ENCODE measurements at places on chromosomes 11 and 22. TPM values are rescaled to one million over a fixed set of nuclear protein-coding genes. Genes with fewer than 3 reads are reported as not detected.
A peak's percentile ranks its signal among the peaks of the same experiment; 100 is the strongest.

DNA sequence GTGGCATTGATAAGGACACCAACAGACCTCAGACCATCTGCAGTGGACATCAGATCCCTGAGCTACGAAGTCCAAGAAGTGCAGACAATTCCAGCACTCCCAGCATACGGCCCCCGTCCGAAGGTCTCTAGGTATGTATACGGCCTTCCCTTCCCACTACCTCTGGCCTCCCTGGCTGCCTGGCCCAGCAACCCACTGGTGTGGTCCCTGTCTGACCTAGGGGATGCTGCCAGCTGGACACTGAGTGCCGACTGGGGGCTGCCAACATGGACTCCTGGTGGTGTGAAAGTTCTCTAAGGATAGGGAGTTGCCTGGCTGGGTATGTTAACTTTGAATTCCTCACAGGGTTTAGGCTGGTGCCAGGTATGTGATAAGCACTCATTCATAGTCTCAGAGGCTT is 17.5 kb upstream of the TEF start:
- DNase-seq, result no peak

DNA sequence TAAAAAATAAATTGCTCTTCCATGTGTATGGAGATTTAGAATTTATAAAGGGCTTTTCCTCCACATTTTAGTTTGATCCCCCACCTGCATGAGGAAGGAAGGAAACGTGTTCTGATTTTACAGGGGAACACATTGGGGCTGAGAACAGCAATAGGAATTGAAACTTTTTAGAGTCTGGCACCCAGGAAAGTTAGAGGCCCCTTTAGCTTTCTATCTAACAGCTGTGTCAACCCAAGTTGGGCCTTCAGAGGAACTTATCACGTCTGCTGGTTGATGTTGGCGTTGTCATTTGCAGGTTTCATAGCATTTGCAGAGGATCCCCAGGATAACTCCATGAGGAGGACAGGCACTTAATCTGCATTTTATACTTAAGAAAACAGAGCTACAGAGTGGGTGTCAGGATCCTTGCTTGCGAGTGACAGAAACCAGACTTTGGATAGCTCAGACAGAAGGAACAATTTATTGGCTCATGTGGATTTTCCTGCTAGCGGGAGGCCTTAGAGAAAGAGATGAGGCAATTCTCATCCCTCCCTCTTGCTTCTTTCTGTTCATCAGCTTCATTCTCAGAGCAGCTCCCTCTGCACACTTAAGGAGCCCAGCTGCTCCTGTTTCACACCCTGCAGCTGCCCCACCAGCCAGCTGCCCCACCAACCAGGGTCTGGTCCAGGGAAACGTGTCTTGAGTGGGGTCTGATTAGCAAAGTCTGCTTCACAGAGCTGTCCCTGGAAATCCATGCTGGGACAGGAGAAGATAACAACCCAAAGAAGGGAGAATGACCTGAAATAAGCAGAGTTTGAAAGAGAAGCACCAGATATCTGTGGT is 92.5 kb upstream of the OR4B1 start:
- no peak for DNase-seq

- no peak for DNase-seq
These were observed 50.1 kb downstream of the ACER3 start for GRCh38 chr11:76910620-76911414.

GRCh38 chr22:38599466-38599865 is 29.5 kb upstream of the DMC1 start:
- no peak for DNase-seq

- DNase-seq, result peak; percentile 25
These were observed 1.1 kb downstream of the ZBTB44 start for GRCh38 chr11:130313383-130314183.

GRCh38 chr22:33707581-33707980 is 212.7 kb downstream of the LARGE1 start:
- DNase-seq, result no peak

DNA sequence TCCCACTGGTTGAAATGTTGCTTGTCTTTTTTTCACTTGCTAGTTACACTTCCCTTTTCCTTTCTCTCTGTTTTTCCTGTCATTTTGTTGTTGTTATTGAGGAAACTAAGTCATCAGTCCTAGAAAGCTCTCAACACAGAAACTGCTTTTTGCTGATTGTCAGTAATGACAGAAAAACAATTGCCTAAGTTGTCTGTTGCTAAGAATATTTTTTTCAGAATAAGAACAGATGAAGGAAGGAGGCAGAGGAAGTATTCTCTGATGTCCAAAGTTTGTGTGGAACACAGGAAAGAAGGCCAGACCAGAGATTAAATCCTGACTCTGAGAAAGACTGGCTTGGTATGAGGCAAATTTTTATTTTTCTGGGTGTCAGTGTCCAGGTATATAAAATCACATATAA is 163.3 kb downstream of the CASP12 start:
- DNase-seq, result no peak

DNA sequence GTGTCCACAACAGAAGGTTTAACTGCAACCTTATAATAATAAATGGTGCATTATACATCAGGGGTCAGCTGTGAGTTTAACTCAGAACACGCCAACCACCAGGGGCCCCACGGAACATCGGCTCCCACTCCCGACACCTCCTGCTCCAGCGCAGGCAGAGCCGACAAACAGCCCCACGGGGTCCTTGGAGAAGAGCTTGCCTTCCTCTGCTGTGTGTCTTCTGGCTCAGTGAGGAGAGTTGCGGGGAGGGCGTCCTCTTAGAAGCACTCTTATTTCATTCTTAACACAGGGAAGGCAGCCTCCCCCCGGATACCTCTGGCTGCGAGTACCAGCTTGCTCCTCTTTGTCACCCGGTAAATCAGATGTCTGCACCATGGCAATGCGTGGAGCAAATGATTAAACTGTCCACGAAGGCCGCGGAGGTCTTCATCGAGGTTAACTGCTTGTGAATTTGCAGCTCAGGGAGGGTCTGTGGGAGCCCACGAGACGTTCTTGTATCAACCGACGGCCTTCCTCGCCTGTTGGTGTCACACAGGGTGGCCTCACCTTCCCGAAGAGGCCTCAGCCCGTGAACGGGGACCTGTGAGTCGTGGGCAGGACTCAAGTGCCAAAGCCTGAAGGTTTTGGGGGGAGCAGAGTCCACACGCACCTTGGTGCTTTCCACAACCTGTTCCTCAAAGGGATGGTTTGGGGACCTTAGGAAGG is 464.0 kb downstream of the BRD1 start:
- DNase-seq, result no peak

DNA sequence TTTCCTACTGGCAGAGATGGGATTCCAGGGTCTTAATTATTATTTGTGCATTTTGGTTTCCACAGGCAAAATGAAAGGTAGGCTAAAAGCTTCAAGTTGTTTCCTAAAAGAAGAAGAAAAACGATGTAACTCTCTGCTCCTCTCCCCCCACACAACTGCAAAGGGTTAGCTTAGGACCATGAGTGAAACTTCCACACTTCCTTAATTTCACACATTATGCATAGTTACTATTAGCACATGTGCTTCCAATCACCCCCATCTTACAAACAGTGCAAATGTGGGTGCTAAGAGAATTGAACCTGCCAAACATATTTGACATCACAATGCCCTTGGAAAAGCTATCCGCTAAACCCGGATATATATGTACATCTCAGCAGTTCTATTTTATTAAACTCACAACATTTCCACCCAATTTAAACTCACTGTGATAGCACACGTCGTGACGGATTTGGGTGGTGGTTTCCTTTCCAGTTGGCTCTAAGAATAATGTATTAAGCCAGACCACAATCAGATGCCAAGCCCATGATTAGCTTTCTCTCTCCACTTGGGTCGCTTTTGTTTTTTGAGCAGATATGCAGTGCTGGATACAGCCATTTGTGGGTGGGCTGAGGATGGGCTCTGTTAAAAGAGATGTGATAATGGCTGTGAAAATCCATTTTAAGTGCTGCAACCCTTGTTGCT is 245.0 kb upstream of the POU2AF2 start:
- no peak for DNase-seq

DNA sequence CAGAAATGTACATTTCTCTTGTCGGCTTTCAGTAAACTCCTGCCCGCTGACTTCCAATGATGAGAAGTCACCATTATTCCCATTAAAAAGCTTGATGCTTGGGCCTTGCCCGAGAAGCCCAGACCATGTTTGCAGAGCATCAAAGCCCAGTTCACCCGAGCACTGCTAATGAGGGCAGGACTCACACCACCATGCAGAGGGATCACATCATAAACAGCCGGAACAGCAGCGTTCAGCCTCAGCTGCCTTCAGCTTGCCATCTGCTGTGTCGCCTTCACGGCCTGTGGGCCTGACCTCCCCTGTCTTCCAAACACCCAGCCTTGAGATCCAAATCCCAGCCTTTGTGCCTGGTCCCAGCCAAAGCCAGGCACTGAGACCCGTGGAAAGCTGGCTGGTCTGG is 105.4 kb upstream of the CSNK2A3 start:
- no peak for DNase-seq

DNA sequence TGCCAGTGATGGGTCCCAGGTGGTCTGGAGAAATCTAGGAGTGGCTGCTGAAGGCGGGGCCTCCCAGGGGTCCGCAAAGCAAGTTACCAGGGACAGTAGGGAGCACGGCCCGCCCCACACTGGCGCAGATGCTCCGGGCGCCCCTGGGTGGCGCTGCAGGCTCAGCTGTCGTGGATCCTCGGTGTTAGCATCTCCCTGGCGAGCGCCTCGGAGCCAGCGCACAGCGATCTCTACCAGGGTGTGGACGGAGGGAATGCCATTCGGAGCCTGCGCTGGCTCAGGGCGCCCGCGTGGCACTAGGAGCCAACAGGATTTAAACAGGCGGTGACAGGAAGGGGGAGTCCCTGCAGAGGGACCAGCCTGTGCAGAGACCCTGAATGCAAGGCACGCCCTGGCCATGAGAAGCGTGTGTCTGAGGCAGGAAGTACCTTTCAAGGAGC is 20.2 kb downstream of the FADS3 start:
- peak; percentile 84 for DNase-seq

DNA sequence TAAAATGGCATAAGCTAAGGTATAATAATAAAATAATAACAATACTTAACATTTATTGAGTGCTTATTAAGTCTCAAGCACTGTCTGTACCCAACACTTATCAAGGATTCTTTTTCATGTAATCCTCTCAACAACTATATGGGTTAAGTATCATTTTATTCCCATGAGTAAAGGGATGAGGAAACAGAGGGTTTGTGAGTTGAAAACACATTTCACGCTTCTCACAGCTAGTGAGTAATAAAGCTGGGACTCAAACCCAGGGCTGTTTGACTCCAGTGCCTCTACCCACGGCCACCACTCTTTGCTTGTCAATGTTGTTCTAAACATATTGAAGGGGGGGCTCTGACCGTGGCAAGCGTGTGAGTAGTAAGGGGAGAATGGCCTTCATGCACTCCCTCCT is 8.7 kb downstream of the CD3E start:
- DNase-seq, result no peak

DNA sequence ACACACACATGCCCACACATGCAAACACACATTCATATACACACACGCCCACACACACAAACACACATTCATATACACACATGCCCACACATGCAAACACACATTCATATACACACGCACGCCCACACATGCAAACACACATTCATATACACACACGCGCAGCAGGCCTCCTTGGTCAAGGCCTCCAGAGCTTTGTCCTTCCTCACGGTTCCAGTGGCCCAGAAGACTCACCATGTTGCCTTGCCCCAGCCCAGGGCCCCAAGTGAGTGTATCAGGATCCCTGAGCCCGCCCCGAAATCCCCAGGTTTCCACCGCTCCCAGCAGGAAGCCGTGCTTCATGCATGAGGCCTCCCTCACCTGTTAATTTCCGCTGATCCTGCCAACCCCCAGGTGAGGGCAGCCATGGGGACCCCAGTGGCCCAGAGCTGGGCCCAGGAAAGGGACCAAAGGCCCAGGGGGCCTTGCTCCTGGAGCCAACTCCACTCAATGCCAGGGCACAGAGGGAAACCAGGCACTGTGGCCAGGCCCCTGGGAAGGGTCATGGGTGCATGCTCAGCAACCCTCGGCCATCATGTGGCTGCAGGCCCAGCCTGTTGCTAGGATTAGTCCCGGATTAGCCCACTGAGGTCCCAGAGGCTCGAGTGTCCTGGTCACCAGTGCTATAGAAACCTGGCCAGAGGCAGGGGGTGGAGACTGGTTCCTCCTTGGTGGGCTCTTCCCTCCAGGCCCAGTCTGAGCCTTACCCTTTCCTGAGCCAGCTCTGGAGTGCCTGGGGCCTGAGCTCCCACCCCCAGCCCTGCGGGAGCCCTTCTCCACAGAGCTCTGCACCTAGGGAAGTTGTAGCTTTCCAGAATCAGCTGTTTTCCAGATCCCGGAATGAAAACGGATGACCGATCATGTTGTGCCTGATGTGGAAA is 34.4 kb downstream of the IGF2 start:
- DNase-seq, result no peak

- DNase-seq, result no peak
These were observed 14.1 kb upstream of the B3GNT6 start for GRCh38 chr11:77019976-77020595.

DNA sequence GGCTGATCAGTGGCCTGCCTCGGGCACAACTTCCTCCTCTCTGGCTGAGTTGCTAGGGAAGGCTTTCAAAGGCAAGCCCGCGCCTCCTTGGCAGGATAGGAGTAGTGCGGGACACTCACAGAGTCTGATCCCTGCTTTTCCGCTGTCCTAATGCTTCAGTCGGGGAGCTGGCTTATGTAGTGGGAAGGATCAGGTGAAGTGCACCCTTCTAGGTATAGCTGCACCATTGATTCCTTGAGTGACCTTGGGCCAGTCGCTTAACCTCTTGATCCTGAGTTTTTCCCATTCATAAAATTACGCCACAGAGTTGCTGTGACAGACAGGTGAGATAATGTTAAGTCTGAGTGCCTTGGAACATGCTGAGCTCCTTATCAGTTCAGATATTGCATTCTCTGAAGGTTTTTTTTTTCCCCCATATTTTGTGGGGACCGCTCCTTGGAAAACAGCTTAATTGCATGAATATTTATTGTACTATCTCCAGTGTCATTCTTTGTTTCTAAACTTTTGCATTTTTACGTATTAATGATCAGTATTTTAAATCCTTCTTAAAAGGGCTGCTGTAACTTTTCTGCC is 961 bp downstream of the IPO7 start:
- no peak for DNase-seq

DNA sequence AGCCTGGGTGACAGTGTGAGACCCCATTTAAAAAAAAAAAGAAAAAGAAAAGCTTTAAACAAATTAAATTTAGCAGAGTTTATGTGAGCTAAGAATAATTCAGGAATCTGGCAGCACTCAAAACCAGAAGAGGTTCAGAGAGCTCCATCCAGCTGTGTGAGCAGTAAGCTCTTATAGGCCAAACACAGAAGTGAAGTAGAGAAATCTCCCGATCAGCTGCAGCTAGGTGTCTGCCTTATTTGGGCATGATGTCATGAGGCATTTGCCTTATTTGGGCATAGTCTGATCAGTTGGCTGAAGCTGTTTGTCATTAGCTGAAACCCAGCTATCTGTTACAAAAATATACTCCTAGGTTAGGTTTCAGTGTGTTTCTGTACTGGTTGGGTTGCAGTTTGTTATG is 8.2 kb downstream of the MS4A15 start:
- no peak for DNase-seq

The NLRP6 gene
- total RNA-seq, result not detected

The PLEKHA7 gene
- 0.37 TPM for total RNA-seq

The ACRV1 gene
- not detected for total RNA-seq

The SCGB1A1 gene
- not detected for total RNA-seq

The CPT1B gene
- total RNA-seq, result 5.8 TPM

Measured in G401 (cell line).